AG04449 (cell line): ENCODE measurements at places on chromosomes 7 and 10.

DNA sequence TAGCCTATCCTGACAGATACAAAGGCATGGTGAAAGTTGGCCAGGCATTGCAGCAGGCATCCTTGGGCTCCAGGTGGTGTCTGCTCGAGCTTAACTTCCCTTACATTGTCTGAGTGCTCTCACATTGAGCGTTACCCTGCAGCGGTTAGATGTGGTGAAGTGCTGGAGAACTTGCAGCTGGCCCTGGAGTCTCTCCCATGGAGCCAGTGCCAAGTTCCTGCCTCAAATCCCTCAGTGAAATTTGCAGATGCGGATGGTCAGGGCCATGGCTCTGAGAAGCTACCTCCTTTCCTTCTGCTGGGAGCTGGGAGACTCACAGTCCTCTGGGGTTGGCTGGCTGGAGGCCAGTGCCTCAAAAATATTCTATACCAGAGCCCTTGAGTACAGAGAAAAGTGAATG is 3.3 kb upstream of the ZNF746 start:
- DNase-seq: no peak

DNA sequence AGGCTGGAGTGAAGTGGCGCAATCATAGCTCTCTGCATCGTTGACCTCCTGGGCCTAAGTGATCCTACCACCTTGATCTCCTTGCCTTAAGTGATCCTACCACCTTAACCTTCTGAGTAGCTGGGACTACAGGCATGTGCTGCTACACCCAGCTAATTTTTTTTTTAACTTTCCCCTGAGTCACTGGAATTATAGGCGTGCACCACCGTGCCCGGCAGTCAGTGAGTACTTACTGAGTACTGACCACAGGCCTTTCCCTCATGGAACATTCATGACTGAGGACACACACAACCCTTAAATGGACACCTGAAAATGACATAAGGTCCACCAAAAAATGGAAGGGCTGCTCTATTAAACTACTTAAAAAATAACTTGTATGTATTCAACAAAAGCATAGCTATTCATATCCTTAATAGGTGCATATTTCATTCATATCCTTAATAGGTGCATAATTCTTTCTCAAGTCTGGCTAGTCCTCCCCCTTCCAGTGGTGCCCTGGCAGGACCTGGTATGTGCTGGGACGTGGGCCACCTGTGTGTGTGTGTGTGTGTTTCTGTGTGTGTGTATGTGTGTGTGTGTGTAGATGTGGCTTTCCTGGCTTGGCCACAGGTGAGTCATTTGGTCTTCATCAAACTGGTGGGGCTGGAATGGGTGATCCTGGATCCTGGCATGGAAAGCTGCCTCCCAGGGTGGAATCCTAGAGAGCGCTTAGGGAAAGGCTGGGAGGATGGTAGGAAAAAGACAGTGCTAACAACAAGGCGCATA is 3.5 kb downstream of the FAM180A start:
- no peak for DNase-seq

GRCh38 chr7:14275356-14275755 is 285.9 kb upstream of the ETV1 start:
- DNase-seq: no peak

DNA sequence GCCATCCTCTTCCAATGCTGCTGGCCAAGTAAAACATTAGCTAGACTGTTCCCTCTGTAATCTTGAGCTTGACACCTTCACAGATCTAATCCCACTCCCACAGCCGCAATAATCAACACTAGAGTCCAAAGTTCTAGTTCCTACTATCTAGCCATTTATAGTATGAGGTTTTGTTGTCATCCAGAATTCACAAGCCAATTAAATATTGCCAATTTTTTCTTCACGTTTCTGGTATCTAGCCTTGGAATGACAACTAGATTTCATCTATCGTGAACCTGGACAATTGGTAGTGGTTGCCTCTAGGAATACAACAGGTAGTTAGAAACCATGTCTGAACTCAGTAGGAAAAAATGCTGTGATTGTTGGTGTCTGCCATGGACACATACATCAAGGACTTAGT is 10.4 kb downstream of the WASL start:
- DNase-seq: no peak

- DNase-seq: no peak
Observed at GRCh38 chr7:27176524-27176845, 2.4 kb upstream of the HOXA10 start.

DNA sequence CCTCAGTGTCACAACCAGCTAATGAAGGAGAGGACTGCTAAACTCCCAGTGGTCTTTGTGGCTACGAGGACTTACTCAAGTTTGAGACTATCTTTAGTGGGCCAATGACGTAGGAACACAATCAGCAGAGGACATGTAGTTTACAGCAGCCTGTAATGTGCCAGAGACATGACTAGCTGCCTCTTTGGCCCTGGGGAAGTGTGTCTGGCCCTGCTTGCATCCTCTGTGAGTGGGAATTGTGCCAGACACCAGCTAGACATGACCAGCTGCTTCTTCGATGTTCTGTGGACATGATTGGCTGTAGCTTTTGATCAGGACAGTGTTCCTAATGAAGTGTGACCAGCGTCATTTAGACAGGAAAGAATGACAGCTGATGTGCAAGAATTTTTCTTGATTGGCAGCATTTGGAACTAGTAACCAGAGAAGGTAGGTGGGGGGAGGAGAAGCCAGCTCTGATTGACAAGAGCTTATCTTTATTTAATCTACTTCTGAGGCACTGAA is 141.7 kb downstream of the AUTS2 start:
- DNase-seq: no peak

GRCh38 chr7:298743-299142 is 8.8 kb downstream of the FOXL3 start:
- DNase-seq: no peak

DNA sequence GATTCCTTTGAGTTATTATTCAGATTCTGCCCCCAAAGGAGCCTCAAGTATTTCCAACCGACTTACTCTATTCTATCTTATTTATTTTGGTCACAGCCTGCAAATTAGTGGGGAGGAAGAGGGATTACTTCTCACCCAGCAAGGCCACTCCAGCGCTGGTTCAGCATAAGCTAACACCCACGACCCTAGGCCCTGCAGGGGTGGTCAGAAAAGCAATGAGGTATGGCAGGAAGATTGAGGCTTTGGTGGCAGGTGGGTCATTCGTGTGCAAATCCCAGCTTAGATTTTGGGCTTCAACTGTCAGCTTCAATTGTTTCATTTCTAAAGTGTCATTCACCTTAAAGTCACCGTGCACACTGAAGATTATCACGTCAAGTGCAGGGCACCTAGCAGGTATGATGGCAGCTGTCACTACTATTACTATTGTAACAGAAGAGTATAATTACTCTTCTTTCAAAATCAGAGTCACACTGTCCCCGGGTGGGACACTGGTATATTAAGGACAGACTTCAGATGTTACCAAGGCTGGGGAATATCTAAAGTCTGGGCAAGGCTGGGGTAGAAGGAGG is 48.8 kb upstream of the OPTN start:
- DNase-seq: no peak

- DNase-seq: no peak
Observed at GRCh38 chr7:37480041-37481031, 31.7 kb upstream of the ELMO1 start.

DNA sequence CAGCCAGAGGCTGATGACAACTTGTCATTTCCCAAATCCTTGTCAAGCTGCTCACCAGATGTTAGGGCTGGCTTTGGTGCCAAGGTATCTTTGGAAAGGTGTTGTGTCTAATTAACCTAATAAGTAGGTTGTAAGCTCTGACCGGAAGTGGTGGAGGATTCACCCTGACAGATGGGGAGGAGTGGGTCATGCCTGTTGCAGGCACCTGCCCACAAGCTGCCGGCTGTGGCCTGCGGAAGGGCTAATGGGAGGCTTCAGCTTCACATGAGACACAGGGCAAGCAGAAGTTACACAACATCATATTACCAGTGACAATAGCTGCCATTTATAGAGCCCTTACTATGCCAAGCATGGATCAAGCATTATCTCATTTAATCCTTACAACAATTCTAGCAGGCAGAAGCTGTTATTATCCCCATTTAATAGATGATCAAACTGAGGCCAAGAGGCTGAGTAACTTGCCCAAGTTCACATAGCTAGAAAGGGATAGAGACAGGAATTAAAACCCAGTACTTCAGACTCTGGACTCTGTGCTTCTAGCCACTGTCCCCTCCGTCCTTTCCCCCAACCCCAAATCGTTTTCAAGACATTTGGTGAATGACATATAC is 63.1 kb upstream of the DUSP5 start:
- DNase-seq: no peak

DNA sequence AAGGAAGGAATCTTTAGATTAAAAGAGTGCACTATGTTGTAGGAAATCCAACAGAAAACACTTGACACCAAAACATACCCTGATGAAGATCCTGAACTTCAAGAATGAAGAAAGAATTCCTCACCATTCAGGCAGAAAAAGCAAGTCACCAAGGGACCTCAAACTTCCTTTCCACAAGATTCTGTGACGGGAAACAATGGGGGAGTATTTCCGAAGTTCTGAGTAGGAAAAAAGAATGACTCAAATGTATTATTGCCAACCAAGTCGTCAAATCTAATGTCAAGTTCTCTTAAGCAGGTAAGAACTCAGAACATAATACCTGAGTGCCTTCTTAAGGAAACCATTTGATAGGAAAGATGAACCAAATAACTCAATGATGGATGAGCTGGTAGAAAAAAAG is 44.7 kb upstream of the MTURN start:
- no peak for DNase-seq

- DNase-seq: no peak
Observed at GRCh38 chr10:78351809-78352208, 318.1 kb downstream of the RPS24 start.

DNA sequence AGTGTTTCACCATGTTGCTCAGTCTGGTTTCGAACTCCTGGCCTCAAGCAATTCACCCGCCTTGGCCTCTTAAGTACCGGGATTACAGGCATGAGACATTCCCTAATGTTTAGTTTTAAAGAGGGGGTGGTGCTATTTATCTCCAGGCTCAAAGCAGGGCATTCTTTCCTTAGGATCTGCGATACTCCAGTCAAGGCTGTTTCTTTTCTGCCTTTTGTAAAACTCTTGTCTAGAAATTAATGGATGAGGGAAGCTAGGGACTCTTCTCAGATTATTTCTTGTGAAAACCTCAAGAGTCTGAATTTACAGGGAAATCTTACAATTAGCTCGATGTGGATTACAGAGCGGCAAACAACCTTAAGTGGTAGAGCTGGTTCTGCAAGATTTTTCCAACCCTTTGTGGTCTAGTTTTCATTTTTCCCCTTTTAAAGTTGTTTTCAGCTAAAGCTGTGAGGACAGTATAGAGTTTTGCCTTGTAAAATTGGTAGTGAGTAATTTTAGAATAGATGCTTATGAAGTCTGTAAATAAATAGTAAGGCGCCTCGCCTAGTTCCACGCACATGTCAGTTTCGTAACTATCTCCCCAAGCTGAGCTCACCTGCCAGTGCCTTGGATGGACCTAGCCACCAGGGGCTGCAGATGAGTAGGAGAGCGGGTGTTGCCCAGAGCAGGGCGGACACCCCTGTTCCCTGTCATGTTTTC is 53.1 kb downstream of the CUX1 start:
- no peak for DNase-seq

GRCh38 chr7:8762803-8763202 is 329.4 kb downstream of the NXPH1 start:
- no peak for DNase-seq

- DNase-seq: peak; percentile 41
Observed at GRCh38 chr7:33072471-33072870, 9.9 kb upstream of the NT5C3A start.

- no peak for DNase-seq
Observed at GRCh38 chr10:51617576-51618235, 81.7 kb downstream of the CSTF2T start.

- DNase-seq: no peak
Observed at GRCh38 chr10:43938810-43939209, 290.1 kb upstream of the ZNF32 start.

DNA sequence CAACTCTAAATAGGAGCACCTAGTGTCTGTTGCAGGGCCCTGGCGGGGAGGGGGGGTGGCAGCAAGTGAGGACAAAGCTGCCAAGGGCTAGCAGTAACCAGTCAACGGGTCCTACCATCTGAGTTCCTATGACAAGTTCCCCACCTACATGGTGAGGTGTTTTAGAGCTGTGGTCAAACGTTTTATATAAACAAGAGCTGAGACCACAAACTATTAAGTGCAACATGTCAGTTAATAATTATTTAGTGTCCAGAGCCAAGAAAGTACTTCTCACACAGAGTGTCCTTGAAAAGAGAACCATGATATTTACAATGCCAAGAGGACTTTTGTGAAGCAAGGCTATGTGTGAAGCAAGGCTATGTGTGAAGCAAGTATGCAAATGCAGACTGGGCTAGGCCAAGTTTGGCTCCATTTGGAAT is 434.7 kb downstream of the TNS3 start:
- DNase-seq: no peak

DNA sequence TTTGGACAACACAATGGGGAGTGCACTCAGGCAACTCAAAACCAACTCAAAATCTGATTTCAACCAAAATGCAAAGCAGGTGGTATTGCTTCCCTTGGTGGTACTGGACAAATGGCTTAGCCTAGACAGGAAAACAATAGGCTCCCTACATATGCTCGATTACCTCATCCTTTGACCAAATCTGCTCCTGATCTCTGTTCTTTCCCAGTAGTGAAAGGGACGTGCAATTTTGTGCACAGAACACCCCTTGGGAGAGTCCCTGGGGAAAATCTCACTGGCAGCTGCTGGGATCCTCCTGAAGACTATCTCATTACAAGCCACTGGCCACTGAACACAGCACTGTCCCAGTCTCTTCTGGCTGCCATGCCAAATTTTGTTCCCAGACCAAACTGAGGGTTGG is 149.2 kb upstream of the VSTM2A start:
- no peak for DNase-seq

DNA sequence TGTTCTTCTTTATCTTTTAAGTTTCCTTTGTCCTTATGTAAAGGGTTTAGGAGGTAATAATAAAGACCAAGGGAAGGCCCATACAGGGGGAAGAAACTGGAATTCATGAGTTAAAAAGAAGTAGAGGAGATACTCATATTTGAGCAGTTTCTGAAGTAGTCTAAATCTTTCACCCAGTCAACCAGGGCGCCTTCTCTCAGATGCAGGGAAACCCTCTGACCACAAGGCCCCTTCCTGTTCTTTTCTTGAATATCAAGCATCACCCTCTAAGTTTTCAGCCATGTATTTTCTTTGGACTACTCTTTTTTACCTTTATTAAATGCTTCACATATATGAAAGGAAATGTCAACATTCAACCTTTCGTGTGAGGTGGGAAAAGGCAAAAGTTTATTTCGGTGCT is 630.8 kb downstream of the SUGCT start:
- no peak for DNase-seq

- DNase-seq: no peak
Observed at GRCh38 chr10:127824826-127825225, 67.9 kb downstream of the CLRN3 start.
